ENCODE measurements at places on chromosomes 16 and 17.
A peak's percentile ranks its signal among the peaks of the same experiment; 100 is the strongest.

DNA sequence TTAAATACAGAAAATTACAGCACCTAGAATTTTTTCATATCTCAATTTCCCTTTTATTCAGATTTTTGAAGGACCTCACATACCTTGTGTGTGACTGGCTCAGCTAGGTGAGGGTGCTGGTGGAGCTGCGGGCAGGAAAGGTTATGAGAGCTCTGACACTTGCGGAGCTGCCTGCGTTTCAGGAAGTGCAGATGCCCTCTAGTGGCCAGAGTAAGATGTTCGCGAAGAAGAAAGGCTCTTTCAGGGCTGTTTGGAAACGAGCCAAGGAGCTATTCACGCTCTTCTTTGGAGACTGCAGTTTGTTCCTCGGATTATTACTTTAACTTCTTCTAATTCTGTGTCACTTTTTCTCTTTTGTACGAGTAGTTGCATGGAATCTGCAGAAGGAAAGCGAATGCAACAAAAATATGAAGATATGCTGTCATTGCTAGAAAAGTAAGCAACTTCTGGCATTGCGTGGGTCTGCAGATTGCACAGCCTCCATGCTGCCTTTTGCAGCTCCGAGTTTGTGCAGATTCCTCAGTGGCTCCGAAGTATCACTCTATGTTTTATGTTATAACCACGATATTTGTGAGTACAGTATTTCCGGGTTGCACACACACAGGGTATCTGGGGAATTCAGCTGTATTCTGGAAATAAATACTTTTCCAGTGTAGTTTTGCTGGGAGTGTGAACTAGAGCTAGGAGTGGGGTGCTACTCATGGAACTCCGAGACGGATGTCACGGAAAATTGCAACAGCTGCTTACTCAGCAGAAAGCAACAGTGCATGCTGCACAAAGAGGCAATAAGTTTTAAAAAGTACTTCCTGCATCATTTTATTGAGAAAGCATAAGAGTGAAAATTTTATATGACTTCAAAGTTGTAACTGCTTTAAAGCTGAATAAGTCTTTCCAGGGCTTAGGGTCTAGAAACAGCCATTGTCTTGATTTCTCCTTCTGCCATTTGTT is 46.3 kb downstream of the DNAH9 start:
- ATAC-seq: peak; percentile 26

- ATAC-seq: no peak
These were observed 46.9 kb upstream of the SIAH1 start for GRCh38 chr16:48432136-48432535.

DNA sequence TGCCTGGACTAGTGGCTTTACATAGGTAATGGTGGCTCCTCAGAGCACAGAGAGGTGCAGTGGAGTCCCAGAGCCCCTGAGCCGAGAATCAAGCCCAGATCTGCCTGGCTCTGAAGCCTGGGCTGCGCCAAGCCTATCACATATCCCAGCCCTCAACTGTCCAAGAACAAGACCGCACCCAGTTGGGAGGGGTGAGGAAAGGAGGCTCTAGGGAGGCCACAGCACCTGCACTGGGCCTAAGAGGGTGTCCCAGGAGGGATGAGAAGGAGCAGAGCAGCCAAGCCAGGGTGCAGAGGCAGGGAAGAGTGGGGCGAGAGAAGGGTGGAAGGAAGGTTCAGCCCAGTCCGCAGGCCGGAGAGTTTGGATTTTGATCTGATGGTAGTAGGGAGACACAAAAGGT is 941 bp upstream of the RNF112 start:
- ATAC-seq: no peak

DNA sequence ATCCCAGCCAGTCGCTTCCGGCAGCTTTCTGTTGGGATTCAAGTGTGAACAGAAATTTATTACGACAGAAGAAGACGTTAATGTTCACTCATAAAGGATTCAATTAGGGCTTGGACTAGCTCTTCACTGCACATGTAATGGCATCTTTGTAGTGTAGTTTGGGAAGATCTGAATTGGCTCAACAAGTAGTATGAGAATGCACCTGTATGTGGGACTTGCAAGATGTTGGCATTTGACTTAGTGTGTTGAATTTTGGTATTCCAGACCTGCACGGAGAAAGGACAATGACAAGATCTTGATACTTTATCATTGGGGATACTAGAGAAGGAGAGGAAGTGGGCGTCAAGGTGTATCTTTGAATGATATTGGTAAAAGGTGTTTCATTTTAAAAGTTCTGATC is 1.2 kb downstream of the PSMD11 start:
- ATAC-seq: no peak

DNA sequence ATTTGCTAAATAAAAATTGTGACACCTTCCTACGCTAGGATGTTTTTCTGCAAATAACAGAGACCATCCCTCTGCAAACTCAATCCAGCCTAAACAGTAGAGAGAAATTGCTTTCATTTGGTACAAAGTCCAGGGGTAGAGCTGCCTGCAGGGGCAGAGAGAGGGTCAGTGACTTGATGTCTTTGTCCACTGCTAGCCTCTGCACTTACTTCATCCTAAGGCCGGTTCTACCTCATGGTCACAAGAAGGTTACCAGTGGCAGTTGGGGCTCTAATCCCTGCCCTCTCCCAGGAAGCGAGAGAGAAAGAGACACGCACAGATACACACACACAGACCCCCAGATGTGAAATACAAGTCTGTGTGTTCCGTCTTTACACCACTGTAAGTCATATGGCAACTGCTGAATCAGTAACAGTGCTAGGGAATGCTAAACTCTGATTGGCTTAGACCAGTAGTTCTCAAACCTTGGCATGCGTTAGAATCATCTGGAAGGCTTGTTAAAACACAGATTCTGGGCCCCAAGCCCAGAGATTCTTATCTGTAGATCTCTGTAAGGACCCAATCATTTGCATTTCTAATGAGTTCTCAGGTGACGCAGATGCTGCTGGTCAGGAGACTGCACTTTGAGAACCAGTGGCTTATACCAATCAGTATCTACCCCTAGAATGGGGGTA is 13.1 kb upstream of the LPCAT2 start:
- ATAC-seq: no peak

DNA sequence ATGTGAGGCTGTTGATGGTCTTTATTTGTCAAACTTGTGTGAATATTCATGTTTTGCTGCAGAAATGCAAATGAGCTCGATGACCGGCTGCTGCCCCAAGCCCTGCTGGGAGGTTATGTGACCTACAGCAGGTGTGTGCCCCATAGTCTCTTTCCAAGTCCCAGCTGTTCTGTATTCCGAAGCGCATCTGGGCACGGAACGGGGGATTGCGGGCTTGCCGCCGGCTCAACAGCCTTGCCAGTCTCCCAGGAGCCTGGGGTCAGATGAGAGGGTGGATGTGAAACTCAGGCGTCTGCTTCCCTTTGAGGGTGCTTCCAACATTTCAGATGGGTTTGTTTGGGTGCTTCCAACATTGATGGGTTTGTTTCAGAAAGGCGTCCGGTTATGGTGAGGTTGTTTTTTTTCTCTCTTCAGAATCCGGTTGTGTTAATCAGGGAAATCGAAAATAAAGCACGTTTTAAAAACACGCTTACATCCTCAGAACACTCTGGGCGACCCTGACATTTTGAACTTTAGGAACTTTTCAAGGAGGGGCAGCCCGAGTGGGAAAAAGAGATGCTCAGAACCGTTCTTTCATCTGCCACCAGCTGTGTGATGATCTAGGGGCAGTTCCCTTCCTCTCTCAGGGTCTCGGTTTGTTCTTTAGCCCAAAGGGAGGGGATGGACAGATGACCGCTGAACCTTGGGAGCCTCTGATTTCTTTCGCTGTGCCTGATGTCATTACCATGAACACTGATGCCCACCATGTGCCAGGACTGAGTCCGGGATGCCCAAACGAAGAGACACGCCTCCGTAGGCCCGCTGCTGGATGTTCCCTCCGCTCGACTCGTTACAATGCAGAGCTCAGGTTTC is 47.8 kb upstream of the AMZ2 start:
- peak; percentile 23 for ATAC-seq

DNA sequence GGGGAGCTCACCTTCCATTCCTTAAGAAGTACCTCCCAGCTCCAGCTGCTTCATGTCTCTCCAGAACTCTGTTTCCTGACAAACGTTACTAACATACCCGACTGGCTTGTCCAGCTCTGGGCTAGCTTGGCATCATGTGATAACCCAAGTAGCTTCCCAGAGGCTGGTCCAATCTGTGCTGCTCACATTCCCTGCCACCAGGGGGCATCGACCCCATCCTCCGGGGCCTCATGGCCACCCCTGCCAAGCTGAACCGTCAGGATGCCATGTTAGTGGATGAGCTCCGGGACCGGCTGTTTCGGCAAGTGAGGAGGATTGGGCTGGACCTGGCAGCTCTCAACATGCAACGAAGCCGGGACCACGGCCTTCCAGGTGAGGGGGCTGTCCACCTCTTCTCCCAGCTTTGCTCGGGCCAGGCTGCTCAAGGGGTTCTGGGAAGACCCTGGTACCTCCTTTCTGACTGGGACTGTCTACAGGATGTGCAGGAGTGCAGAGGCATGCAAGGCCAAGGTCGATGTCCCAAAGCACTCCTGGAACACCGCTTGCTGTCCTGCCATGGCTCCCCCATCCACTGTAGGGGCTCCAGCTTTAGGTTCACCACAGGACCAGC is 7.6 kb downstream of the EPX start:
- ATAC-seq: peak; percentile 81

DNA sequence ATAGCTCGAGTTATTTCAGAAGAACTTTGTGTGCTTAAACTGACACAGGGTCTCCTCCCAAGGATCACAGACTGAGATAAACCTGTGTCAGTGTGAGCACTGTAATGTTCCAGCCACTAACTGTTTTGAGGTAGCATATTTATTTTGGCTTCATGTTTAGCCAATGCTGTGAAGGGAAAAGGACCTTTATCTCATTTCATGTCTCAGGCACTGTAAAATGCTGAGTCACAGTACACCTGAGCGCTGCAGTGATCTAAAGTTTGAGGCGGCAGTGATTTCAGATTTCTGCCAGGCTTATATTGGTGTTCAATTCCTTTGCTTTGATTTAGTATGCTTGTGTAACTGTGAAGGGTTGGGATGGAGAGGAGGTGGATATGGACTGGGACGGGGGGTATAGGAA is 3.1 kb upstream of the DNAJA2 start:
- no peak for ATAC-seq

DNA sequence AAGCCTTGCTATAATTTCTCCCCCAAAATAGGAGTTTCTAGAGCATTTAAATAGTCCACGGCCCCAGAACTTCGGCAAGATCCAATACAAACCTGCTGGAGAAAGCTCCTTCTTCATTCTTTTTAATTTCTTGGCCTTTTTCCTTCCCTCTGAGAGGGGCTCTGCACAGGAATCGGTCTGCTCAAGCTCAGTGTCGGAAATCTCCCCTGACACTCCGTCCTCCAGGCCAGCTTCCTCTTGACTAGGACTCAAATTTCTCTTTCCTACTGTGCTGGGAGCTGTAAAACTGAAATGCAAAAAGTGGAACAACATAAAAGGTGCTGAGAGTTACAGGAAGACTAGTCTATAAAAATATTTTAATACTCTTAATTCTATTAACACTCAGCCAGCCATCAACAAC is 183.3 kb downstream of the PARN start:
- ATAC-seq: no peak

DNA sequence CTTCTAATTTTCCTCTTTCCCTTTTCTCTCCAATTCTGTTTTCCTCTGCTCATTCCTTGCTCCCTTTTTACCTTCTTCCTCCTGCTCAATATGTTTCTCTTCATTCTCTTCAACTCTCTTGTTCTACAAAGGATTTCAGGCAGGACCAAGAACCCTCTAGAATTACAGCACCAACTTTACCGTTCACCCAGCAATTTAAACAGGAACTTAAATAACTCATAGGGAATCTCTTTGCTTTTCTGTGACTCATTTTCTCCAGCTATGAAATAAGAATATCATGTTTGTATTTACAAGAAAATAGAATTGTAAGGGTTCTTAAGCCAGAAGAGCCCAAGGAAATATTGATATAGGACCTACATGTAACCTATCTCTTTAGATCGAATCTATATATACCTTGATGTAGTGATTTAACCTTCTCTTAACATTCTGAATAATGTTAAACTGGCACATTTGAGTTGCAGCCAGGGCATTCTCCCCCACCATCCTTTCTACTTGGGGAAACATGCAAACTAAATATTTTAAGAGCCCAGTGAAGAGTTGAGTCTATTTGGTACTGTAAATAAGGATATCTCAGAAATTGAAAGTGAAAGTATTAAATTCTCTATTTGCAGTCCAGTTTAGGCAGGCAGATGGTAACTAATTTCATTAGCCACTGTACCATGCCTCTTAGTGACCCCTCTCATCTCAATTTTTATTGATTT is 137.0 kb downstream of the ANKFN1 start:
- no peak for ATAC-seq

DNA sequence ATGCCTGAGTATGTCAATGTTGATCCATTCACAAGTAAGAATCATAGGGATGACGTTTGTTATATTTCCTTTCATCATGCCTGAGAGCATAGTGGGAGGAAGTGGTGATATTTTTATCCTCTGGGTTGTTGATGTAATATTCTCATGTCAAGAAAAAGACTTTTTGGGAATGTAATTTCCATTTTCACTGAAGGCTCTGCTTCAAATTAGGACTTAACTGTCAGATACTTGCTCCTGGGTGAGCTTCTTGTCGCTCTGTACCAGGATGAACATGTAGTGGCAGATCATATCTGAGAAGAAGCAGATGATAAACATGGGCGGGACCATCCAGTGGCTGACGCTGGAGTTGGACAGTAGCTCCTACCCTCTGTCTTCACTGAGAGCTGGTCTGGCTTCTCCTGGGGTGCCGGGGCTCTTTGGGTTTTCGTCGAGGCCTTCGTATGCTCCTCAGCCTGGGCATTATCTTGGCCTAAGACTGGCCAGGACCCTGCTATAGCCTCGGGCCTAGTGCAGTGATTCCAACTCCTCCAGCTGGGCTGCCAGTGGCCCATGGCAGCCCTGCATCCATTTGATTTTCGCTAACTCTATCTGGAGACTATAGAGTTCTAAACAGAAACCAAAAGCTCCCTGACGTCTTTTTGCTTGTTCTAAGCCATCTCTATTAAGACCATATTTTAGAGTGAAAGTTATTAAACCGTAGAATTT is 19.7 kb downstream of the CYB5B start:
- ATAC-seq: peak; percentile 71

GRCh38 chr16:83366228-83366627 is 441.6 kb upstream of the HSBP1 start:
- no peak for ATAC-seq

- ATAC-seq: no peak
These were observed 1.2 kb downstream of the USP43 start for GRCh38 chr17:9646546-9646885.

DNA sequence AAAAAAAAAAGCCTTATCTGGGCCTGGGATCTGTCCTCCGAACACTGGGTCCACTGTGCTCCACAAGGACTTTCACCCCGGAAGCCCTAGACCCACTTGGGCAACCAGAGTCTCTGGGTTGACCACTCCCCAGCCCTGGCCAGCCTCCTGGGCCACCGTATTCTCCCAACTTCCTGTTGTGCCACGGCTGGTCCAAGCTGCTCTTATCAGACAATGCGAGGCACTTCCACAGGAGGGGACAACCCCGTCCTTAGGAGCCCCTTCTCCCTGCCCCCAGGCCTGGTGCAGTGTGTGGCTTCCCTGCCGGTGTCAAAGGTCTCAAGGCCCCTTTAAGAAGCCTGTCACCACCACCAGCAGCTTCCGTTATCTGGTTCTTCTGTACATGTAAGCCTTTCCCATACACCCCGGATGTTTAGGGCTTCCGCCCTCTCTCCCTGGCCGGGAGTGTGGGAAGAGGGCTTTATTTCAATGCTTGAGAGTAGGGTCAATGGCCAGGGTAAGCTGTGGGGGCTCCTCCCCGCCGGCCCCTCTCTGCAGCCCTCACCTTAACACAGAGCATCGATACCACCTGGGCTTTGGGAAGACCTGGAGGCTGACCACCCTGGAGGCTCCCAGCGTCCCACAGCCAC is 313.0 kb downstream of the SEC14L1 start:
- peak; percentile 17 for ATAC-seq
